ENCODE measurements at places on chromosomes 11 and 22.

DNA sequence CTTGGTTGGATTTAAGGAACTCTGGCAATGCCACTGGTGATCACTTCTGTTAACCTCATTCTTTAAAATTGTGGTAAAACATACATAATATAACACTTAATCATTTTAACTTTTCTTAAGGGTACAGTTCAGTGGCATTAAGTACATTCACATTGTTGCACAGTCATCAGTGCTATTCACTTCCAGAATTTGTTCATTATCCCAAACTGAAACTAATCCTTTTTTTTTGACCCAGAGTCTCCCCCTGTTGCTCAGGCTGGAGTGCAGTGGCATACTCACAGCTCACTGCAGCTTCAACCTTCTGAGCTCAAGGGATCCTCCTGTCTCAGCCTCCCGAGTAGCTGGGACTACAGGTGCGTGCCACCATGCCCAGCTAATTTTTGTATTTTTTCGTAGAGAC, 10.6 kb downstream of the ELF5 start:
- no peak for DNase-seq

DNA sequence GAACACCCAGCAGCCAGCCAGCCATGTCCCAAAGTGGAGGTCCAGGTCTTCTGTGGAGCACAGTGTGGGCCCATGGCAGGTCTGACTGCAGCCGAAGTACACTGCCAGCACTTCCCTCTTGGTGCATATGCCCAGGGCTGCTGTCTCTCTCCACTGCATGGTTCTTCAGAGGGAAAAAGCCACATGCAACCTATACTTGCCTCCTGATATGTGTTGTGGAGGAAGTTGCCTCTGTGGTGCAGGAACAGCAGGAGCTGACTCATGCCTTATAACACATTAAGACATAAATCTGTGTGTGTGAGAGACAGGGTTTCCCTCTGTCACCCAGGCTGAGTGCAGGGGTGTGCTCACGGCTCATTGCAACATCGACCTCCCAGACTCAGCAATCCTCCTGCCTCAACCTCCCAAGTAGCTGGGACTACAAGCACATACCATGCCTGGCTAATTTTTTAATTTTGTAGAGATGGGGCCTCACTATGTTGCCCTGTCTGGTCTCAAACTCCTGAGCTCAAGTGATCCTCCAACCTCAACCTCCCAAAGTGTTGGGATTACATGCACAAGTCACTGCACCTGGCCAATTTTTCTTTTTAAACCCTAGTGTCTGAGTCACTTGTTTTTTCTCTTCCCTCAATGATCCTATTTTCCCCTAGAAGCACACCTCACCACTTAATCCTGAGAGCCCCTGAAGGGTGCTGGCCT, 98.8 kb downstream of the MPPED2 start:
- DNase-seq = no peak

GRCh38 chr22:36586852-36587251, 57.9 kb upstream of the EIF3D start:
- DNase-seq = no peak

DNA sequence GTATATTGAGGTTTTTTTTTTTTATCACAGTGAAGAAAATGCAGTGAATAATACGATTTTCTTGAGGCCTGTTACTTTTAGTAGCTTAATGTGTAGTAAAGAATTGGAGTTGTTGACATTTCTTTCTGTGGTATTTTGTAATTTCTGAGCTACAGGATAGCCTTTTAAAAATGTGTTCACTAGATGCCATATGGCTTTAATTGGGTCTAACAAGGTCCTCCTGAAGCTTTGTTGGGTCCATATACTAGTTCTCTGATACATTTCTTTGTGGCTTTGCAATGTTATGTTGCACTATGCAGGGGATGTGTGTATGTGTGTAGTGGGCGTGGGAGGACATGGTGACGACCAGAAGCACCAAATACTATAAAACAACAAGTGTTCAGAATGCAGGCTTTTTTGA, 25.1 kb downstream of the FBXO7 start:
- DNase-seq = no peak

- DNase-seq = no peak
These were observed 69.7 kb downstream of the ETS1 start for GRCh38 chr11:128517451-128518230.

DNA sequence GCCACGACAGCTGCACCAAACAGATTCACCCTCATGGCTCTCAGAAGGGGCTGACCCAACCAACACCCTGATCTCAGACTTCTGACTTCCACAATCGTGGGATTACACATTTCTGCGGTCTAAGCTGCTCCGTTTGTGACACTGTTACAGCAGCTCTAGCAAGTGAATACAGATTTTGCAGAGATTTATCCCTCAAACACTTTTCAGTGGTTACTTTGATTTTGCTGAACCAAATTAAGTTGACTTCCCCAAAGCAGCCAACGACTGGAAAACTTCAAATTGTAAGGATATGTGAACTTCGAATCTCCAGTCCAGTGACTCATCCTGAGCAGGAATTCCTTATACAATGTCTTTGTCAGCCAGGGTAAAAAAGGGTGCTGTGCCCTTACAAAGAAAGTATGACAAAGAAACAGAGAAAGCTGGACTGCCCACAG, 14.8 kb upstream of the INCENP start:
- DNase-seq = no peak

GRCh38 chr11:81237139-81237538, 1496.5 kb downstream of the FAM181B start:
- DNase-seq = no peak

DNA sequence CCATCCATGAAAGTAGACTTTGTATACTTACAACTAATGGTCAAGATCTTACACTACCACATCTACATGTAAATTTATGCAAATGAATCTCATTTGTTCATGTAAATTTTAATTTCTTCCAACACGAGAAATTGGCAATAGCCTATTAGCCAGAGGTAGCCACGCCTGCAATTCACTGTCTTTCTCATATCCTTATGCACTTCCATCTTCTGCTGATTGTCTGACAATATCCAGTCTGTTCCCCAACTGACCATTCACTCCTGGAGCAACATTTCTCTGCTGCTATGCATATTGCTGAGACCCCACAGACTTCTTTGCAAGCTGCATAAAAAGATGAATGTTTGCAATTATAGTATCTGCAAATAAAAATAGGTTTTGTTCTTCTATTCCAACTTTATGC, 2.5 kb downstream of the NNMT start:
- DNase-seq = no peak

DNA sequence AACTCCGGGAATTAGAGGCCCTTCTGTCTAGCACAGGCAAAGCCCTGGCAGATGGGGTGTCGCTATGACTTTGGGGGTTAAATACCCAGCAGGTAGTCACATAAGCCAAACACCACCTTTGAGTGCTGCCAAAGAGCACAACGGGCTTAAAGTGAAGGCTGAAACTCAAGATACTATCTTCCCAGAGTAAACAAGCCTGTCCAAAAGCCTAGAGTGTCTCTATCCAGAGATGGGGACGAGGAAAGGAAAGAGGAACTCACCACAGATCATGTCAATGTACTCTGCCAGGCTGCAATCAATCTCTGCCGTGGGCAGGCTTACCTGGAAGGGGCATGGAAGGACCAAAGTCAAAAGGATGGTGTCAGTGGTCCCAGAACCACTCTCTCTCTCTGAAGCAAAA, 14.5 kb downstream of the TMEM25 start:
- no peak for DNase-seq

- no peak for DNase-seq
These were observed 6.9 kb upstream of the CATSPER1 start for GRCh38 chr11:66032957-66033735.
